Smooth muscle cell of bladder (primary cell): ENCODE measurements at places on chromosomes 5 and 9. TPM values are rescaled to one million over a fixed set of nuclear protein-coding genes. Genes with fewer than 3 reads are reported as not detected.

The PFN3 gene
- not detected in 2 replicates for total RNA-seq

The ORM2 gene
- not detected in 2 replicates for total RNA-seq

The PCDHA3 gene
- total RNA-seq = 0.14 and 0.28 TPM in 2 replicates

The MARCOL gene
- 4.0 and 8.3 TPM in 2 replicates for total RNA-seq

The SPATA6L gene
- 0.28 and 0.43 TPM in 2 replicates for total RNA-seq

The CCL27 gene
- not detected in 2 replicates for total RNA-seq

The EPB41L4B gene
- under 0.01 and 0.09 TPM in 2 replicates for total RNA-seq

The TMEM232 gene
- 2.8 and 3.4 TPM in 2 replicates for total RNA-seq

The PCDHB16 gene
- total RNA-seq = 0.18 and 0.85 TPM in 2 replicates

The AGXT2 gene
- total RNA-seq = not detected in 2 replicates

The TMC1 gene
- 0.18 and 0.43 TPM in 2 replicates for total RNA-seq

The GABRA1 gene
- not detected in 2 replicates for total RNA-seq

The GRIA1 gene
- total RNA-seq = under 0.01 and 0.18 TPM in 2 replicates

The PCDHGB3 gene
- 5.3 and 5.4 TPM in 2 replicates for total RNA-seq

The NMUR2 gene
- not detected in 2 replicates for total RNA-seq

The TGFBI gene
- total RNA-seq = 1,832 and 2,186 TPM in 2 replicates

The ZFR gene
- total RNA-seq = 71.0 and 71.6 TPM in 2 replicates

The TMEM245 gene
- total RNA-seq = 30.2 and 37.0 TPM in 2 replicates

The UBE2QL1 gene
- under 0.01 and 0.18 TPM in 2 replicates for total RNA-seq

The SPATA31A3 gene
- not detected in 2 replicates for total RNA-seq

The RANBP3L gene
- total RNA-seq = 0.09 TPM in 1 of 2 replicates, not detected in the other

The HSDL2 gene
- 78.8 and 114 TPM in 2 replicates for total RNA-seq

The TRAF1 gene
- total RNA-seq = 2.3 TPM in 2 replicates

The GPX8 gene
- 105 and 131 TPM in 2 replicates for total RNA-seq

The FBP2 gene
- total RNA-seq = not detected in 2 replicates

The ZDHHC11 gene
- total RNA-seq = 1.00 and 1.7 TPM in 2 replicates

The SLC27A6 gene
- total RNA-seq = 0.09 and 0.28 TPM in 2 replicates

The DMGDH gene
- total RNA-seq = 2.3 and 2.7 TPM in 2 replicates

The SLCO6A1 gene
- not detected in 2 replicates for total RNA-seq

The TMEM252 gene
- total RNA-seq = not detected in 2 replicates

The DRD1 gene
- under 0.01 and 0.14 TPM in 2 replicates for total RNA-seq

The ORM1 gene
- total RNA-seq = not detected in 2 replicates

The PHYHD1 gene
- total RNA-seq = 6.4 and 7.6 TPM in 2 replicates

The CDC23 gene
- total RNA-seq = 19.1 and 20.3 TPM in 2 replicates

The CNTLN gene
- 8.0 and 9.7 TPM in 2 replicates for total RNA-seq

The SOHLH1 gene
- total RNA-seq = not detected in 2 replicates

The RORB gene
- 0.71 and 0.92 TPM in 2 replicates for total RNA-seq

The CANX gene
- 816 and 823 TPM in 2 replicates for total RNA-seq

The PRDM9 gene
- not detected in 2 replicates for total RNA-seq

The TLX3 gene
- not detected in 2 replicates for total RNA-seq

The NDUFA8 gene
- total RNA-seq = 29.3 and 37.2 TPM in 2 replicates

The CBY3 gene
- total RNA-seq = not detected in 2 replicates

The RASGRF2 gene
- total RNA-seq = 7.2 and 8.0 TPM in 2 replicates

The LCN2 gene
- total RNA-seq = not detected in 2 replicates

The GRIN3A gene
- not detected in 2 replicates for total RNA-seq

The ZNF189 gene
- 16.2 and 19.0 TPM in 2 replicates for total RNA-seq

The SOX30 gene
- not detected in 2 replicates for total RNA-seq

The COL5A1 gene
- total RNA-seq = 247 and 350 TPM in 2 replicates

The FBXW5 gene
- 116 and 152 TPM in 2 replicates for total RNA-seq

The C9 gene
- total RNA-seq = 0.18 TPM in 1 of 2 replicates, not detected in the other

The PCDHGA9 gene
- 2.7 and 3.1 TPM in 2 replicates for total RNA-seq

The PLAC8L1 gene
- 0.18 TPM in 1 of 2 replicates, not detected in the other for total RNA-seq

The LIFR gene
- total RNA-seq = 41.3 and 49.4 TPM in 2 replicates
